Panc1 (cell line): ENCODE measurements at places on chromosomes 2 and 18.
A peak's percentile ranks its signal among the peaks of the same experiment; 100 is the strongest.

DNA sequence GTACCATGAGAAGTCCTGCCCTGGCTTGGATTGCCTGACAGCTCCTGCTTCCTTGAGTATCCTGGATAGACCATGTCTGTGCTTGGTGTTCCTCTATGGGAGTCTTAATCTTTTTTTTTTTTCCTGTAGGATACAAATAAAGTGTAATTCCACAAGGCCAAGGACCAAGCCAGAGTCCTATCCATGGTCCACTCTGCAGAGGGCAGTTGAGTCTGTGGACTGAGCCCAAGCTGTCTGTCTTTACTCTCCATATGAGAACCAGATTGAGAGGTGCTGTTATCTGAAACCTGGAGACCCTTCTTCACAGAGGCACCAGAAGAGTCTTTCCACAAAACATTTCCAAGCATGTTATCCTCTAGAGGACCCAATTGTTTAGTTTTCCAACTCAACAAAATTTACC is 1.4 kb upstream of the KIF3C start:
- DNase-seq: no peak

DNA sequence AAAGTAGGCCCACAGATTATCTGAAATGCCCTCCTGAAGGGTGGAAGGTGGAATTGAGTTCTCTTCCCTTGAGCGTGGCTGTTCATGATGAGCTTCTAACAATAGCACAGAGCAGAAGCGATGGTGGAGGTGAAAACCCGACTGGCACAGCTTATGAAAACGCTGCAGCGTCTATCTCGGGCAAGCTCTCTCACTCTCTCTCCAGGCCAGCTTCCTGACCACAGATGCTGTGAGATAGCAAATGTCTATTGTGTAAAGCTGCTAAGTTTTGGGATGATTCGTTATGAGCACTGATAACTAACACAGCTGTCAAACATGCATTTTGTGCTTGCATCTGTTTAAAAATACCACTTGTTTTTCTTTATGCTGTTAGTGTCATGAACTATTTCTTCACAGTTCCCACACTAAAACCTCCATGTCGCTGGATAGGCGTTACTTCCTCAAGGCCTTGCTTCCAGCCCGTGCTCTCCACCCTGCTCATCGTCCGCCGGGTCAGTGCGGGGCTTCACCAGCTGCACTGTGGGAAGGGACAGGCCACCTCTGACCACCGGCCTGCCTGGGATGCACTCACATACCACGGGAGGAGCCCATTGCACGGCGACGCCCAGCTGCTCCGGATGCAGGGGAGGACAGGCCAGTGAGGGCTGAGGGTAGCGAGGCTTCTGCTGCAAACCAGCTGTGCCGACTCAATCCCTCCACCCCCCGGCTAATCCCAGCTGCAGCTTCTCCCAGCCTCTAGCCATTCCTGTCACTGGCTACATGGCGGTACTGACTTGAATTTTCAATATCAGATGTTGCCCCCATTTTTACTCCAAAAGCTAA is 60.0 kb upstream of the OTOS start:
- no peak for DNase-seq

- no peak for DNase-seq
These were observed 287.4 kb downstream of the NOL4 start for GRCh38 chr18:33937270-33937816.

- no peak for DNase-seq
These were observed 18.2 kb downstream of the KIDINS220 start for GRCh38 chr2:8819194-8819593.

GRCh38 chr18:68837665-68838451 is 40.0 kb downstream of the CCDC102B start:
- DNase-seq: no peak

- DNase-seq: peak; percentile 78
These were observed 162.1 kb downstream of the ZEB2 start for GRCh38 chr2:144357623-144358373.

GRCh38 chr2:176686328-176686727 is 417.1 kb downstream of the MTX2 start:
- DNase-seq: no peak

GRCh38 chr18:42275949-42276730 is 321.1 kb downstream of the PIK3C3 start:
- DNase-seq: no peak

GRCh38 chr2:74130211-74130995 is 17.3 kb downstream of the BOLA3 start:
- no peak for DNase-seq

DNA sequence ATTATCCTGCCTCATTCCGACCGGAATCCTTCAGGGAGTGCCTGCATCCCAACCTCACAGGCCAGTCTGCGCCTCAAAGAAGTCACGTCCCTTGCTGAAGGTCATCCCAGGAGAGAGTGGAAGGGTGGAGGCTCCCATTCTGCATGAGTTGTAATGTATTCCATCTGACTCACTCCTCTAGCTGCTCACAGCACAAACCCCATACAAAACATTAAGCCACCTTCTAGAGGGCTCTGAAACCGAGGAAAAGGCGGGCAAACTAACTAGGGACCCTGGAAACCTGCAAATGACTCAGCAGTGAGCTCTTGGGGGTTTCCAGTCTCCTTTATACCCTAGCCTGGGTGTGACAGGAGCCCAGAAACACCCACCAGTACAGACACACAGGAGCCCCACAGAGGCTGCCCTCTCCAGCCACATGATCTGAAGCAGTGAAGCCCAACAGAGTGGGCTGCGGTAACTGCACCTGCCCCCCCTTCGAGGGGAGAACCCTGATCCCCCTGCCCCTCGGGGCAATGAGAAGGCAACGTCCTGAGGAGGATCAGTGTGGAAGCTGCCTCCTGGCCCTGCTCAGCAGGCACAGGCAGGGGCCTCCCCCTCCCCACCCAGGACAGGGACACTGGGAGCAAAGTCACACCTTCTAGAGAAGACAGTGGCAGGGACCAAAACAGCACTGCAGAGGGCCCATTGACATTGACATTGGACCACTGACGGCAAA is 69.3 kb upstream of the SNTG2 start:
- no peak for DNase-seq

DNA sequence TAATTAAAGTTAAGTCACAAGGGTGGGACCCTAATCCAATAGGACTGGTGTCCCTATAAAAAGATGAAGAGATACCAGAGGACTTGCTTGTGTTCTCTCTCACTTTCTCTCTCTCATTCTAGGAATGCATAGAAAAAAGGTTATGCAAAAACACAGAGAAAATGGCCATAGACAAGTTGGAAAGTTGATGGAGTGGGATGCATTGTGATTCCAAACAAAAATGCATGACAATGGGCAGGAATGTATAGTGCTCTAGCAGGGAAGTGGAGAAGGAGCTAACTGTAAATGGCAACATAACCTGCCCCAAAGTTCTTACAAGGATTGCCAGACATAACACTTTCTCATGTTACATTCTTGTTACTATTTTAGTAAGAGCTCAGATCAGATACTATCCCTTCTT is 301.6 kb upstream of the LRATD1 start:
- DNase-seq: no peak

DNA sequence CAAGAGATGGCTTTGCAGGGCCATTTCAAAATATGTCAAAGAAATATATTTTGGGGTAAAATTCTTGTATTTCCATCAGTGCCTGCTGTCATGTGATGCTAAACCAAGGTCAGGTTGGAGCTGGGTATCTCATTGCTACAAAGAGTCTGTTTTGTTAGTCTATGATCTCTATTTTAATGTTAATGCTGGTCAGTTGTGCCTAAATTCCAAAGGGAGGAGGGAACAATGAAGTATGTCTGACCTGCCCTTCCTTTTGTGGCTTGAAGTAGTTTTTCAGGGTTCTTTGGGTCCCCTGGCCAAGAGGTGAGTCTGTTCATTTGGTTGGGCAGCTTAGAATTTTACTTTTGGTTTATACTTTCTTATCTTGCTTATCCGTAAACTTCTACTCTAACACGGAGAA is 61.6 kb upstream of the DYNAP start:
- no peak for DNase-seq

DNA sequence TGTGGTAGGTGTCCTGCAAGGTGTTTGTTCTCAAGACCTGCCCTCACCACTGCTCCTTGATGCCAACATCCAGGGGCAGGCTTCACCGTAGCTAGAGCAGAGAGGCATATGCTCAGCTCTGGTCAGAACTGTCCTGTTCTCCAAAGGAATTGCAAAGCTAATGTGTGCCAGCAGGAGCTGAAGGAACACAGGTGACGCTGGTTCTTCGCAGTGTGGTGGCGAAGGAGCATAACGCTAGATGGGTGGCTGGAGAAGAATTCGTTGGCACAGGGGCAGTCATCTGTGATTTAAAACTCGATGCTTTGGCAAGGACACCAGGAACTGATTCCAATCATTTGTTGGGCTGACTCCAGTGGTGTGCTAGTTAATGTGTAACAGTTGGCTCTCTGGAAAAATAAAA is 11.4 kb upstream of the PER2 start:
- no peak for DNase-seq
